CD4-positive, alpha-beta T cell (primary cell): ENCODE measurements at places on chromosomes 6 and 20. TPM values are rescaled to one million over a fixed set of nuclear protein-coding genes. Genes with fewer than 3 reads are reported as not detected.
A peak's percentile ranks its signal among the peaks of the same experiment; 100 is the strongest.

LY6G6D gene
- not detected for total RNA-seq

- no peak for DNase-seq
These were observed 557.4 kb upstream of the EYS start for GRCh38 chr6:66264376-66264775.

DNA sequence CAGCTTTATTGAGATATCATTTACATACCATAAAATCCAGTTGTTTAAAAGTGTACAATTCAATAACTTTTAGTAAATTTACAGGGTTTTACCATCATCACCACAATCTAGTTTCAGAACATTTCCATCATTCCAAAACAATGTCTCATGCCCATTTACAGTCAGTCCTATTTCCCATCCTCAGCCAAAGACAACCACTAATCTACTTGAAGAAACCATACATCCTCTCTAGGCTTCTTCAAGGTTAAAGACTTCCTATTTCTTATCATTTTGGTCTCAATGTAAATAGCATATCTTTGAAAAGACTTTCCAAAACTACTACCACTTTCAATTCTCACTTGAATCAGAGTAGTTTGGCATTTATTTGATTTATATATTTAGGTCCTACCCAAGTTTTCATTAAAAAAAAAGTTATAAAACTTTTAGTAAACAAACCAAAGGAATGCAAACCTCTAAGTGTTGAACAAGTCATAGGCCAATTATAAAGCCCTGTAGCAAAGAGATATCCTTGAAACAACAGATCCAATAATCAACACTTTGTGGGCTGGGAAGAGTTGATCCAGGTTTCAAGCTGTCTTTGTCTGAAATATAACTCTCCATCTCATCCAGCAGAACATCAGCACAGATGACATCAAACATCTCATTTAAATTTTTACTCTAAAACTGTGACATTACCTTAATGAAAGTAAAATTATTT is 211.3 kb upstream of the RUNX2 start:
- no peak for DNase-seq

CCN5 gene
- not detected for total RNA-seq

DNA sequence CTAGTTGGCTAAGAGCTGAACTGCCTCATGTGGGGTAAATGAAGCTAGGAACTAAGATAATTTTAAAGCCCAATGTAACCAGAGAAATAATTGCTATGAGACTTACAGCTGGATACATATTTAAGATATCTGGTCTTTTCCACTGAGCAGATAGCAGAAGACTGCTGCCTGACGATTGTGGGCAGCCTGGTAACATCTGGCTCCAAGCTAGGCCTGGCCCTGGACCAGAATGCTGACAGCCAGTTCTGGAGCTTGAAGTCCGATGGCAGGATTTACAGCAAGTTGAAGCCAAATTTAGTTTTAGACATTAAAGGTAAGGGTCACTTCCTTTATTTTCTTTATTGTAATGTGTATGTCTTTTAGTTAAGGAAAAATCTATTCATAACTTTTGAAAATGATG is 65.7 kb downstream of the RTN4IP1 start:
- DNase-seq: no peak

- DNase-seq: no peak
These were observed 301.2 kb downstream of the CDKAL1 start for GRCh38 chr6:20835315-20836010.

DNA sequence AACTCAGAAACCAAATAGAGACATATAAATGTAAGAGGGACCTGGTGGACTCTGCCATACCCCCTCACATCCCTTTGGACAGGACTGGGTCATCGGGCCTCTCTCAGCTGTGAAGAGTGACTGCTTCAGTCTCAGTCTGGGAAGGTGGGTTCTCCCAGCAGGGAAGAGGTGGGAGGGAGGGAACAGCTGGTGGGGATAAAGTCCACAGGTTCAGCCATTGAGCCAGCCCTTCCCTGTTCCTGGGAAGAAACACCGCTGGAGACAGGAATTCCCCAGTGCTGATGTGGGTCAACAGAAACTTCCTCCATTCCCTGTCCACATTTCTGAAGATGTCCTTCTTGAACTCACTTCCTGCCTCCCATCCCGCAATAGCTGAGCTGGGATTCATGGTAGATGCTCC is 209.2 kb upstream of the PMEPA1 start:
- DNase-seq: no peak

DNA sequence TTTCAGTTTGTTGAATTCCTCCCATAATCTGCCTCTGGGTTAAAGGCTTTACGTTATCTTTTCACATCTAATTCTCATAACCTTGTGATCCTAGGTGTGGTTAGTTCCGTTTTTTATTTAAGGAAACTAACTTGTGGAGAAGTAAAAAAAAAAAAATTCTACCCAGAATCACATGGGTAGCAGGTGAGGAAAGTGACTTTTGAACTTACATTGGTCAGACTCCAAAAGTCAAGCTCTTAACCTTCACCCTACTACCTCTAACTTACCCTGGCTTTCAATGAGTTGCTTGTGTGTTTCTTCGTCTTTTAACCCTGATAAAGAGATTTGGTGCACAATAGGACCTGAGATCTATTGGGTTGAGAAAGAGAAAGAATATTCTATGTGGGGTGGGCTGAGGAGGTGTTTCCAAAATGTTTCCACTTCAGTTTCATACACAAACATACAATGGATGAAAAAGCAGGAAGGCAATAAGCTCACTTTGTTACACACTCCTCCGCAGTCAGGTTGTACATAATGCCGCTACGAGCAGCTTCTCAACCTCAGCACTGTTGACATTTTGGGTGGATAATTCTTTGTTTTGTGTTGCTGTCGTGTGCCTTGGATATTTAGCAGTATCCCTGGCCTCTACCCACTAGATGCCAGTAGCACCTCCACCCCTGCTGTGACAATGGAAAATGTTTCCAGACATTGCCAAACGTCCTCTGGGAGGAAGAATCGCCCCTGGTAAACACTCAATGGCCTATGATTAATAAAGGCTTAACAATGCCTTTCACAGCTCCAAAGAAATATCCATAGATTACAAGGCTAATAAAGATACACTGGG is 193.0 kb upstream of the ZNF217 start:
- no peak for DNase-seq

DNA sequence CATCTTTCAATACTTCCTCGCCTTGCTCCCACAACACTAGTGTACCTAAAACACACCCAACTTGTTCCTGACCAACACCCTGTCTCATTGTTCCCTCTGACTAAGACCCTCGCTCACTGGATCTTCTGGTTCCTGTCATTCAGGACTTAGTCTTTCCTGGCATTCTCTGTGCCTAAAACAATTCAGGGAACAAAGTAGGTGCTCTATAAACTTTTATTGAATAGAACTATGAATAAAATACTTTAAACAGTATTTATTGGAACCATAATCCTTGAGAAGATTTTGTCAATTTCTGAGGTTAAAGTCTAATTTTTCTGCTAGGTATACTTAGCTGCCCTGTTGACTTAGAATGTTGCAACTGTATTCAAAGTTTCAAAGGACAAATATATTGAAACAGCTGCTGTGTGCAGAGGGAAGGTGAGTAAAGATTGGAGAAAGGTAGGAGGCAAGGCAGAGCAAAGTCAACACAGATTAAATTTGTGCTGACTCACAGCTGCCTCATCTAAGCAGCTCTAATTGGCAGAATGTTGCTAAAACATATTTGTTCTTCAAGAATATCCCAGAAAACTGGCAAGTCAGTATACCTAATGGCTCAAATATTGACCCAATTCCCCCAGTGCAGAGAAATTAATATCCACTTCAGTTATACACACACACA is 37.6 kb downstream of the GSTA2 start:
- DNase-seq: no peak

DNA sequence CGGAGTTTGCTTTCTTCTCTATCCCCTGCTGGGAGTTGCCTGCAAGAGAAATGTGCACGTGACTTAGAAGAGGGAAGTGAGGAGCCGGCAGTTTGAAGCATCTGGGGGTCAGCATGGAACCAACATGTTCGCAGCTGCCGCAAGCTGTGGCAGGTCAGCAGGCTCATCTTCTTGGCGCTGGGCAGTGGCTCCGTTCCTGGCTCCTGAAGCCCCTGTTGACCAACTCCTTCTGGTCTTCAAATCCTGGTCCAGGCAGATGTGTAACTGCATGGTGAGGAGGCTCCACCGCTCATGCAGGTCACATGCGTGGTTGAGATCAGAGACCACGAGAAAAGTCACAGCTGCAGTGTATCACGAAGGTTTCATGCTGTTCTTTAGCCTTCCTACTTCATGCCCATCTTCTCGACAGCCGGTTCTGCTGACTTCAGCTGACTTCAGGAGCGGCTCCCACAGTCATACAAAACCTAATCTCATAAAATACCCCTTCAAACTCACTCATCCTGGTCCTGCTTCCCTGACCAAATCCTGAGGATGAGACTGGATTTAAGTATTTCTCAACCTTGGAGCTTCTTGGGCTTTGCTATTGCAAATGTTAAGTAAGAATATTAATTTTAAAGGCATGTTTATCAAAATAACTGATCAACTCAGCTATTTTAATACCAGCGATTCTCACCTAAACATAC is 44.9 kb upstream of the BCAS1 start:
- no peak for DNase-seq

MCHR2 gene
- total RNA-seq: not detected

- no peak for DNase-seq
These were observed 47.0 kb upstream of the DST start for GRCh38 chr6:56689663-56690062.

- no peak for DNase-seq
These were observed 63.7 kb upstream of the BEND3 start for GRCh38 chr6:107179004-107179403.

GRCh38 chr6:5782783-5783547 is 223.8 kb downstream of the NRN1 start:
- DNase-seq: no peak

GRCh38 chr20:23147964-23148730 is 62.0 kb upstream of the CD93 start:
- DNase-seq: no peak

DNA sequence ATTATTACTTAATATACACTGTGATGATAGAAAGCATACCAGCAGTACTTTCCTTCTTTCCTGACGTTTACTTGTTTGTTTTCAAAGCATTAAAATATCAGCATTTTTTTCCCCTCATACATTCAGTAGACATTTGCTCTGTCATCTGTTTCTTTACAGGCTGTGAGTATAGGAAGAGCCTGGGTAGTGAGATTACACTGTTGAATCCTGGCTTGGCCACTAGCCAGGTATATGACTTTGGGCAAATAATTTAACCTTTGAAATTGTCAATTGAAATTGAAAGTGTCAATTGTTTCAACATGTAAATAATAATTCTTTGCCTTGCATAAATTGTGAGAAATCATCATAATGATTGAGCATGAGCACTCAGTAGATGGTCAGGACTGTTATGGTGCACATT is 336.2 kb downstream of the CDKAL1 start:
- no peak for DNase-seq

DNA sequence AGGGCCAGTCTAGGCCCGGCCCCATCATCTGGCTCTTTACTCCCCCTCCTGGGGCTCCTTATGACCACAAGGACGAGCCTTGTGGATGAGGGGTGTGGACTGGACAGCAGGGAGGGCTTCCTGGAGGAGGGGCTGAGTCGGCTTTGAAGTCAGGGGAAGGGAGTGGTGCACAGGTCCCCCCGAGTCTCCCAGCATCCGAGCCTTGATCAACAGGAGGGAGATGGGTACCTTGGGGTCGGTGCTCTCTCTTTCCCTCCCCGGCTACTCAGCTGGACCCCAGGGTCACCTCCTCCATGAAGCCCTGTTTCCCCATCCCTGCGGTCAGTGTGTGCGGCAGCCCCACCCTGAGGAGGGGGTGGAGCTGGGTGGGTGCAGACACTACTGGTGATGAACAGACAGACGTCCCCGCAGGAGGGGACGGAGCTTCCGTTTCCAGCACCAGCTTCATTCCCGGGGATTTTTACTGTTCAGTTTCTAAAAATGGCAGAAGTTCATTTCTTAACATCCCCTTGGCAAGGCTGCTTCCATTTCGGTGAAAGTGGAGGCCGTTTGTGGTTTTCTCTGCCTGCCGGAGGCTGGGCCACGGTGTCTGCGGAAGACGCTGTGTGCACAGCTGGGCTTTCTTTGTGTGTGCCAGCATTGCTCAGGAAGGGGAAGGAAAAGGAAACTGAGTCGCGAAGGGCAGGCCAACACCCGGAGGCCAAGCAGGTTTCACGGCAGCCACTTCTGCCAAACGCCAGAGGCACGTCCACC is 19.6 kb downstream of the NTSR1 start:
- DNase-seq: peak; percentile 37

DNA sequence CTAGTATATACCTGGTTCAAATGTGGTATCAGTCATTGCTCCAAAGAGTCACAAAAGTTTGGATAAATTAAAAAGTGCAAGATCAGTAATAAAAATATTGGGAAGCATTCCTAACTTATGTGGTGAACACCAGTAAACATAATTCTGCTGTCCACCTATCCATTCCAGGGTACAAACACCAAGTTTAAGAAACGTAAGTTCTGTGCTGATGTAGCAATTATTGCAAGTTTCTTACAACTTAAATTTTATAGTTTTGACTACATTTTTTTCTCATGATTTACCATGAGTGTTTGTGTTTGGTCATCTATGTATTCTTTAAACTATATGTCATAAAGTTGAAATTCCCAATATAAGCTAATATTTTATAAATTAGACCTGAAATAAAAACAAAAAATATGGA is 255.0 kb upstream of the THEMIS start:
- DNase-seq: no peak

GRCh38 chr20:48196486-48196885 is 411.2 kb upstream of the SULF2 start:
- DNase-seq: no peak

DNA sequence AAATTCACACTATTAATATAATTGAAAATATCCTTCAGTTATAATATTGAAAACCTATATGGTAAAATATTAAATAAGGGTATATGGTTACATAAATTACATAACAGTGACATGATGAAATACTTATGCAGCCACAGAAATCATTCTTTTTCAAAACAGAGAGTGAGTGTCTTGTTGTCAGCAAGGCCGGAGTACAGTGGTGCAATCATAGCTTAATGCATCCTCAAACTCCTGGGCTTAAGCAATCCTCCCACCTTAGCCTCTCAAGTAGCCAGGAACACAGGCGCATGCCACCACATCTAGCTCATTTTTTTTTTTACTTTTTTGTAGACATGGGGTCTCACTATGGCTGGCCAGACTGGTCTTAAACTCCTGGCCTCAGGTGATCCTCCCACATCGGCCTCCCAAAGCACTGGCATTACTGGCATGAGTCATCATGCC is 40.4 kb downstream of the FAM8A1 start:
- no peak for DNase-seq
